ENCODE measurements at places on chromosomes 3 and 15. TPM values are rescaled to one million over a fixed set of nuclear protein-coding genes. Genes with fewer than 3 reads are reported as not detected.

CAMK2N2 gene
- total RNA-seq, result not detected

GRCh38 chr15:91885714-91886270 lies 32.3 kb downstream of the SLCO3A1 start:
- DNase-seq, result no peak

CEMIP gene
- 0.35 TPM for total RNA-seq

DNA sequence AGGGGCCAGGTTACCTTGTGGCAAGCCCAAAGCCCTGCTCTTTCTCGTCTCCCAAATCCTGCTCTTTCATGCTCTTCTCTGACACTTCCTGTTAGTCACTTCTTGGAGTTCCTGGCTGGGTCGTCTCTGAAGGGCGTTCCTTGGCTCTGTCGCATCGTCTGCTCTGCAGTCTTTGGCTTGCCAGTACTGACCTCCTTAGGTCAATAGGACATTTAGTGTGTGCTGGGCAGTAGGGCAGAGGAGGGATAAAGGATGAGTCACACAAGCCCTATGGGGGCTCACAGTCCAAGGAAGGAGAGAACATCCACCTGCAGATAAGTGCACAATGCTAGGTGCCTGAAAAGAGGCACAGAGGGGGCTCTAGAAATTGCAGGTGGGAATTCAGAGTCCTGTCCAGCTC lies 87.5 kb downstream of the FAM43A start:
- DNase-seq, result peak; percentile 45

CAV3 gene
- not detected for total RNA-seq

DNA sequence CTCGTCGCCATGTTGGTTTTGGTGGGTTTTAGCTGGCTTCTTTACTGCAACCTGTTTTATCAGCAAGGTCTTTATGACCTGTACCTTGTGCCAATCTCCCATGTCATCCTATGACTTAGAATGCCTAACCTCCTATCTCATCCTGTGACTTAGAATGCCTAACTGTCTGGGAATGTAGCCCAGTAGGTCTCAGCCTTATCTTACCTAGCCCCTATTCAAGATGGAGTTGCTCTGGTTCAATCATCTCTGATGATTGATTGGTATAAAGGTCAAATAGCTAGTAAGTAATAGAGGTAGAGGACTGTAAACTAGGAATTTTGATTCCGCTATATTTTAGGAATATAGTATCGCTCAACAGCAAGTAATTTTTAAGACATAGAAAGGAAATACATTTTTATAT lies 1.3 kb upstream of the ACKR2 start:
- DNase-seq, result no peak

DNA sequence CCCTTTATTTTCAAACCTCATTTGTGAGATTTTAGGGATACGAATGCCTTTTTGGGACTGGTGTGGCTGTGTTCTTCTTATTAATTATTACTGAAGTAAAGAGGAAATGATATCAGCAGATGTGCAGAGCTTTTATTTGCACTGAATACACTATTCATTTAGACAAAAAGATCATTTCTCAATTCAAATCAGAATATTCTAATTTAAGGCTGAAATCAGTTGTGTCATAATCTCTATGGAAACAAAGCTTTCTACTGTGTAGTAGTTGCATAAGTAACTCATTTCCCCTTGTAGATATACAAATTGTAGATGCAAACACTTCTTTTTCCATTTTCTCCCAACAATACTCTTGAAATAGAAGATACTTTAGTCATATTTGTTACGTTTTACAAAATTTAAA lies 56.0 kb downstream of the PDE8A start:
- DNase-seq, result no peak

DNA sequence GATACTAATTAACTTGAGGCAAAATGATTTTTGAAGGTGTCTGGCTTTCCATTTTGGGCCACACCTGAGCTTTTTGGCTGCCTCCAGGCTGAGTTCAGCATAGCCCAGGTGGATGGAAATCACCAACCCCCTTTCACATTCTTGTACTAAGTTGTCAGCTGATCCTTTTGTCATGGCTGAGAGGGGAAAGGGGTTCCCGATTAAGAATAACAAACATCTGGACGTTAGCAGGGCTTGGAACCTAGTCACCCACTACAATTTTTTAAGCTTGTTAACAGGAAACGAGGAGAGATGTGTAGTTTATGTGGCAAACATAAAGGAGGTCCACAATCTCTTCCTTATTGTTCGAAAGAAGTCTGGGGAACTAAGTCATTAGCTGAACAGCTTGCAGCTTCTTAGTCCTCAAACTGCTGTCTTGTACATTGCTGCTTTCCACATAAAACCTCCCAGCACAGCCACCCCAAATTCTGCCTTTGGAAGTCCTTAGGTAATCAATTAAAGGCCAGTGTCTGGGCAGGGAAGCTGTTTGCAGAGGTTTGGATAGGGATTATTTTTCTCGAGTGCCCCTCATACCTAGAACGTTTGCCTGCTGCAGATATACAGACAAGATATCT lies 5.0 kb downstream of the NR2F2 start:
- DNase-seq, result no peak

- DNase-seq, result no peak
These were observed 736.5 kb downstream of the IGSF11 start for GRCh38 chr3:118298133-118298532.

GOLGA8S gene
- total RNA-seq, result not detected

GRCh38 chr3:196341137-196341536 lies 2.9 kb upstream of the TM4SF19 start:
- peak; percentile 29 for DNase-seq

All from mammary epithelial cell (primary cell).